GM10248 (cell line): ENCODE measurements at places on chromosomes 16 and 17.
A peak's percentile ranks its signal among the peaks of the same experiment; 100 is the strongest.

DNA sequence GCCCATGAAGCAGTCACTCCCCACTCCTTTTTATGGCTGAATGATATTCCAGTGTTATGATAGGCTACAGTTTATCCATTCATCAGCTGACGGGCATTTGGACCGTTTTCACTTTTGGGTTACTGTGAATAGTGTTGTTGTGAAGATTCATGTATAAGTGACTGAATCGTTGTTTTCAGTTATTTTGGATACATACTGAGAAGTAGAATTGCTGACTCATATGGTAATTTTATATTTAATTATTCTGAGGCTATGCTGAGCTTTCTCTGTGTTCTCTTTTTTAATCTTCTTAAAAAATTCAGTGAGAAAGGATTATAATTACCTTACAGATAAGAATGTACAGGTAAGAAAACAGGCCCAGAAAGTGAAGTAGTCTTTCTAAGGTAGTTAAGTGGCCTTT is 117.9 kb upstream of the MPHOSPH6 start:
- DNase-seq = no peak

- DNase-seq = no peak
Observed at GRCh38 chr16:89919535-89920406, 1.1 kb downstream of the MC1R start.

DNA sequence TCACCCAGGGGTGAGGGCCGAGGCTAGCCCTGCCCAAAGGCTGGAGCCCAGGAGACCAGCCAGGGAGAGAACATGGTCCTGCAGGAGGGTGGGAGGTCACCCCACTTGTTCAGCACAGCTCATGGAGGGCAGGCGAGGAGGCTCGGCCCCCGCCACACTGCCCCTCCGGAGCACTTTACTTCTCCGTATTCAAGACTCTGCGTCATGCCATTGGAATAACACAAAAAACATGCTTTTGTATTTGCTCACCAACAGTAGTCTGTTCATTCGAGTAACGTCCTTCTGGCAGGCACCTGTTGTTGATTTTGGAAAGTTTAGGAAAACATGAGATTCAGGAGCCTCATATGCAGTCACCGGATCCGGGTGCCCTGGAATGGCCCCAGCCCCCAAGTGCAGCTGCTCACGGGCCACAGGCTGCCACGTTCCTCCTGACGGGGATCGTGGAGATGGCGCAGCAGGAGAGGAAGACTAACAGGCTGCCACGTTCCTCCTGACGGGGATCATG is 81.1 kb upstream of the DNAH17 start:
- DNase-seq = no peak

GRCh38 chr17:1577182-1577581 is 14.6 kb upstream of the PITPNA start:
- DNase-seq = peak; percentile 52

- no peak for DNase-seq
Observed at GRCh38 chr16:20673882-20674683, 23.4 kb downstream of the ACSM1 start.

GRCh38 chr16:27516365-27516764 is 33.3 kb downstream of the GTF3C1 start:
- no peak for DNase-seq

GRCh38 chr17:4672751-4673150 is 31.2 kb downstream of the PELP1 start:
- DNase-seq = no peak

GRCh38 chr17:73343739-73344454 is 32.1 kb upstream of the CDC42EP4 start:
- no peak for DNase-seq

GRCh38 chr17:1956134-1956533 is 69.0 kb downstream of the RTN4RL1 start:
- DNase-seq = no peak

DNA sequence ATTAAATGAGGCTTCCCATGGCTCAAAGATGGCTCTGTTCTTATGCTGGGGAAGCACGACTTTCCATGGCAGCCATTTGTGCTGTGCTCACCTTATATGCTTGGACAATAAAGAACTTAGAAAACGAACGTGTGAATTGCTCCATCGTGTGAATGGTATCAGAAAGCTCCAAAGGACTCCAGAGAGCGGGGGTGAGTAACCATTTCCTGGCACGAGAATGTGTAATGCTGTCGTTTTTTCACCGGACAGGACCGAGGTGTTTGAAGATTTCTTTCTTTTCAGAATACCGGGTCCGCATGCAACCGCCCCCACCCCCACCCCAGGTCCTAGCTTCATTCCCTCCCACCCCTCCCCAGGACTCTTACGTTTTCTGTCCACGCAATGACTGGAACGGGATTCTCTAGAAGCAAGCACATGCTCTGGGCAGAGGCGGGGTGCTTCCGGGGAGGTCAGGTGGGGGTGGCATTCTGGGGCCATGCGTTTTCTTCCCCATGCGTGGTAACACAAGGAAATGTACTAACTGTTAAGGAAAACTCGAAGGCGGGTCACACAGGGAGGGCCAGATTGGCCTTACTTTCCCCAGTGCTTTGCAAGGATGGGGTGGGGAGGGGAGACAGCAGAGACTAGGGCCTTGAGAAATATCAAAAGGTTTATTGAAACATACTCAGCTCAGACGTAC is 26.2 kb downstream of the GPRC5B start:
- no peak for DNase-seq

DNA sequence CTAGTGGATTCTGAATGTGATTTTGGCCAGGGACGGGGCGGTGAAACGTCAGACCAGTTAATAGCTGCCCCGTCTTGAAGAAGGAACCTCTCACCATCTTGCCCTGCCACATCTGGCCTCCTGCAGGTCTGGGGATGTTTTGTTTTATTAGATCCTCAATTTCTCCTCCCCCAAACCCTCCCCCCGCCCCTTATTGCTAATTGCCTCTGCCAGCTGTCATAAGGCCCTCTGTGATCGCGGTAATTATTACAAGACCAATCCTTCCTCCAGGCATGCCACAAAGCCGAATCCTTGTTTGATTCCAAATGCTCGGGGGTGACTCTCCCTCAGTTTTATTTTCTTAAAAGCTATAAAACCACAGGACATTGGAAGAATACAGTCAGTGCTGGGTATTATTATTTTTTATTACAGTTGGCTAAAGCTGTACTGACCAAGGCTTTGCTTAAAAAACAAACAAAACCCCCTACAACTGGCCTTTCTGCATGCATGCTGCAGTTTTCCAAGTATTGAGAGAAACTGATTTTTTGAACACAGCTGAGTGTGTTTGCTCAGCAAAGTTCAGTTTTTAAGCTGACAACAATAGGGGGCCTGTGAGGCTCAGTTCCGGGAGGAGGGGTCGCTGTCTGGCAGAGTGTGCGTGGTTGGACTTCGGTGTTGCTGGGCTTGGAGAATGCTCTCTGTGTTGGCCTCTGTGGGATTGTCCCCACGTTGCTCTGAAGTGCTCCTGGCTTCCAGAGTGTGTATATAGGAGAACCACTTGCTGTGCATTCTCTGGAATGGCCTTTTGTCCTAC is 1.7 kb downstream of the KSR1 start:
- DNase-seq = peak; percentile 57

- DNase-seq = no peak
Observed at GRCh38 chr16:67105246-67105645, 4.5 kb upstream of the PHAF1 start.
